Kidney tubule cell (primary cell): ENCODE measurements at places on chromosomes 7 and 10.

- DNase-seq, result no peak
Observed at GRCh38 chr7:87004956-87005355, 54.5 kb downstream of the ELAPOR2 start.

DNA sequence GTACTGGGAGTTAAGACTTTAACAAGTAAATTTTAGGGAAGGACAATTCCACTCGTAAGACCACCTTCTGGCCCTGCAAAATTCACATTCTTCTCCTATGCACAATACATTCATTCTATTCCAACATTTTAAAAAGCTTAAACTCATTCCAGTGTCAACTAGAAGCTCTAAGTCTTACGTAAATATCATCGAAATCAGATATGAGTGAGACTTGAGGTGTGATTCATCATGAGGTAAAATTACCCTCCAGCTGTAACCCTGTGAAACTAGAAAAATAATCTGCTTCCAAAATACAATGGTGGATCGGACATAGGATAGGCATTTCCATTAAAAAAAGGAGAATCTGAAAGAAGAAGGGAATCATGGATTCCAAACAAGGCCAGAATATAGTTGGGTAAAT lies 370.3 kb downstream of the CDC14C start:
- no peak for DNase-seq

GRCh38 chr7:103879411-103879810 lies 110.0 kb downstream of the RELN start:
- DNase-seq, result no peak

GRCh38 chr10:71079761-71080380 lies 132.5 kb upstream of the UNC5B start:
- no peak for DNase-seq
